ENCODE measurements at places on chromosomes 2 and 18.

DNA sequence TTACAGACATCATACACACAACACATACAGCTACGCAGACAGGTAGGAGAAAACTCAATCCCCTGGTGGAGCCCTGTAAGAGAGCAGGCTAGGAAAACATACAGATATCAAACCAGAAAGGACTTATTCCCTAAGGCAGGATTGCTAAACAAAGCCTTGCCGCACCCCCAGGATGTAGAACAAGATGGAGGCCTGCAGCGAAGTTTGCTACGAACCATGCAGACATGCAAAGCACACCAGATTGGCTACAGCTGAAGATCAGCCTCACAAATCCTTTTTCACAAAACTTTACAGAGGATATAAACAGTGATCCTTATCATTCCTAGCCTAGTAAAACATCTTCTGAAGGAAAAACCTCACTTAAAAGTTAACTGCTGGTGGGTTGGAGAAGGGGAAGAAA lies 28.3 kb downstream of the C18orf54 start:
- DNase-seq: no peak

DNA sequence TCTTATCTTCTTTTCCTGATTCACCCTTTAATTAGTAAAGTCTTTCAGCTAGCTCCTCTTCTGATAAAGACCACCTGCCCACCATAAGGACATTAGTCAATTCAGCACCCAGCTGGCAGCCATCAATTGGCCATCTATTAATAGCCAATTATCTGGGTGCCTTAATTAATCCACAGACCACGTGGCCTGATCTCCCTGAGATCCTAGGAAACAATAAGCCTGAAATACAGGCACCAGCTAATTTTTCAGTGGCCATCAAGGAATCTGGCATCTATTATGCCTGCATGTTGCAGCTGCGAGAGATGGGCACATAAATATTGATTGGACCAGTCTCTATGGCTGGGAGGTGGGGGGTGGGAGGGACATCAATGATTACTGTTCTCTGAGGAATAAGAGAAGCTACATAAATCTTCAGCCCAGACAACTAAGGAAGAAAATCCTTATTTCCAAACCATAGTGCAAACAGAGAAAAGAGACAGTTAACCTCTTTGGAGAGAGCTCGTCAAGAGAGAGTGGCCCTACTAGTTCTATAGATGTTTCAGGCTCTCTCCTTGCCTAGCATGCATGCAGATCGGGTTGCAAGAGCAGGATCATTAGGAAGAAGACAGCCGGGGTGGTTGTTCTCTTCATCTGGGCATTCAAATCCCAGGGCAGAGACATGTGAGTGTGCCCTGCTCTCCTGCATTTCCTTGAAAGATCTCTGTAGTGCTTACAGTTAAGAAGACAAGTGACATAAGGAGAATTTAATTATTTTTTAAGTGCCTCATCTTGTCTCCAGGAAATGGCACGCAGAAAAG lies 8.7 kb downstream of the GALNT14 start:
- no peak for DNase-seq

GRCh38 chr2:119960821-119961220 lies 52.1 kb upstream of the EPB41L5 start:
- no peak for DNase-seq

DNA sequence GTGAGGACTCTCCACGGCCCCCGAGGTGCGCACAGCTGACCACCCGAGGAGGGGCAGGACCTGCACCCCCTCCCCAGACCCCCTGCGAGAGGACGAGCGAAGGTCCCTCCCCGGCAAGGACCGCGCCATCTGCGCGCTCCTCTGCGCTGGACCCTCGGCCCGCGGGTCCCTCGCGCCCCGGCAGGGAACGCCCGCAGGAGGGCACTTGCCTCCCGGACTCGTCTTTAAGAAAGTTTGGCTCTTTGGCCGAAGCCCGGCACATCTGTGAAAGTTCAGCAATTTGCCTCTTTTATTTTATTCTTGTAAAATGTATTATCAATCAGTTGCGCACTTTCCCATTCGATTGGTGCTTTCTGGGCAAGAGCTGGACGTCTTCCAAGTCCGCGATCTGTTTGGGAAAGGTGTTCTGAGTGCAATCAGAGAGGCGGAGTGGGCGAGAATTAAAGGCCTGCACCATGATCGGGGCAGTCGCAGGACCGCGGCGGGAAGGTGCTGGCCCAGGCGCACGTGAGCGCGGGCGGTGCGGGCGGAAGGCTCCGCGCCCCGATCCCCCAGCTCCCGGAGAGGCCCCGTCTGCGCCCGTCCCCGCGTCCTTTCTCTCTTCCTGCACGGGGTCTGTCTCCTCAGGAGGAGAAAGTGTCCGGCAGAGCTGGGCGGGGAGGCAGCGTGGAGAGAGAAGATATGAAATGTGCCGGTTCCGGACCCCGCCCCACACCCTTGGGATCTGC lies 1.6 kb upstream of the ALKAL2 start:
- no peak for DNase-seq

GRCh38 chr2:221569871-221570270 lies 2.2 kb downstream of the EPHA4 start:
- no peak for DNase-seq

DNA sequence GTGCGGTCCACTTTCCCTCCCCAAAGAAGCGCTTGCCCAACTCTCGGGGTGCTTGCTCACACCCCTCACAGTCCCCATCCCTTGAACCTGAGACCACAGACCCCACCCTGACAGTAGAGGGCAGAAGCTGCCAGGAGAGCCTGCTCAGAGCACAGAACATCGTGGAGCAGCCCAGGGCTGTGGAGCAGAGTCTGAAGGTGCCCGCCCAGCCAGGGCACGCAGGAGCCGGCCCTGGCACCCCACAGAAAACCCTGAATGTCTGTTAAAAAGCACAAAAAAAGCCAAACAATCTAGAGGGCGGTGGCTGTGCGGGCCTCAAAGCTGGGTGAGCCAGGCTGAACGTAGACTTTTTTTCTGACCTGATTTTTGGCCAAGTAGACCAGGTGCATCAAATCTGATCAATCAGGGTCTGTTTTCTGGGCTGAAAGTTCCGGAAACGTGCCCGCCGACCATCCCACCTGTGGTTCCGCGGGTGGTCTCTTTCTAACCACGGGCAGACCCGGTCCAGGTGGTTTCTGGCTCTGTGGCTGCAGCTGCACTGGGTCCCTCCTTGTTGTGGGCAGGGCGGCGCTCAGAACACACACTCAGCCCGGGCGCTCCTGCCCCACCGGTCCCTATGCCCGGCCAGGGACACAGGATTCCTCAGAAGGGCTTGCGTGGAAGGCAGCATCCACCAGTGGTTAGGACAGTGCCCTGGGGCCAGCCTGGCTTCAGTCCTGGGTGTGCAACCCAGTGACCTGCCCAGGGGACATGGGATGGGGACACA lies 66.3 kb downstream of the SLC66A2 start:
- no peak for DNase-seq

Data from COLO829 (cell line).